ENCODE measurements at places on chromosomes 2 and 18.

- no peak for DNase-seq
Observed at GRCh38 chr2:238159071-238159539, 335 bp downstream of the ERFE start.

DNA sequence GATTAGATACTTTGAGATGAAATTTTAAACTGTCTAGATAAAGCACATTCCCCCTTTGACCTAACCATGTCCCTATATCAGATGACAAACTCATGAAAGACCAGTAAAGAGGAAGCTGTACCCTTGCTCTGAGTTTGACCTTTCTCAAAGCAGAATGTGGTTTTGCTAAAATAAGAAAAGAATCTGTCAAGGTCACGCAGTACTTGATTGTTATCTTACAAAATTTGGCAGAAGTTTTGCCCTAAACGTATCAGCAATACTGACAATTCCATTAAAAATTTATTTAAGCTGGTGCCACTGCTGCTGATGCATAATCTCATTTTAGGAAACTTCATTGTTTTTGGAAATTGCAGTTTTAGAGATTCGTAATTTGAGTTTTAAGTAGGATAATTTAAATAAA is 31.2 kb upstream of the GALM start:
- no peak for DNase-seq

GRCh38 chr2:173831312-173832229 is 133.6 kb downstream of the SP3 start:
- DNase-seq, result no peak

DNA sequence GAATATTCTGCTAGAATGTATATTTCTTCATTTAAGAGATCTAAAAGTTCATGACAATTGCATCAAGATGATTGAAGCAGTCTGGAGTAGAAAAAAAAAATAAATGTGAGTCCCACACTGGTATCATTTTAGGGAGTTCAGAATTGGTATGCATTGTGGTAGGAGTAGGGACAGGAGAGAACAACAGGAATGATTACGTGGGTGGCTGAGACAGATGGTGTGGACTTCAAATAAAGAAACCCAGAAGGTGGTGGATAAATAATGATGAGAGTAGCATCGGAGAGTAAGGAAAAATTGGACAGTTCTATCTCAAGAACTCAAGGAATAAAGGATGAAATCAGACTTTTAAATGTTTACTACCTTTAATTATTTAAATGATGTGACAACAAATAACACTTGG is 289.6 kb downstream of the GALNT13 start:
- no peak for DNase-seq

- DNase-seq, result no peak
Observed at GRCh38 chr2:65802298-65802942, 370.0 kb upstream of the SPRED2 start.

DNA sequence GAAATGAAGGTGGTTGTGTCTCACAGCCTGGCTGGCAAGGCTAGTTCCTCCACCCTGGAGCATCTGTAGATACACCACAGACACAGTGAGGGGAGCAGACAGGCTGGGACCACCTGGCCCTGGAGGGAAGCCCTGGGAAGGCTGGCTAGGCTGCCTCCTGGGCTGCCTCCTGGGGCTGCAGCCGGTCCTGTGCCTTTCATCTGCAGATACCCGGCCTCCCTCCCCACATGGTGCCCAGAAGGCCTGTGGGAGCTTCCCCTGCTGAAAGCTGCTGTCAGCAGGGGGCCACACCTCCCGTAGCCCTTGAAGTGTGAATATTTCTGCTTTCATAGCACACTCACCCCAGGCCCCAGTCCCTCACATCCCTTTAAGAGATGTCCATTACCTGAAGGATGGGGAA is 37.6 kb downstream of the SDC1 start:
- DNase-seq, result no peak

DNA sequence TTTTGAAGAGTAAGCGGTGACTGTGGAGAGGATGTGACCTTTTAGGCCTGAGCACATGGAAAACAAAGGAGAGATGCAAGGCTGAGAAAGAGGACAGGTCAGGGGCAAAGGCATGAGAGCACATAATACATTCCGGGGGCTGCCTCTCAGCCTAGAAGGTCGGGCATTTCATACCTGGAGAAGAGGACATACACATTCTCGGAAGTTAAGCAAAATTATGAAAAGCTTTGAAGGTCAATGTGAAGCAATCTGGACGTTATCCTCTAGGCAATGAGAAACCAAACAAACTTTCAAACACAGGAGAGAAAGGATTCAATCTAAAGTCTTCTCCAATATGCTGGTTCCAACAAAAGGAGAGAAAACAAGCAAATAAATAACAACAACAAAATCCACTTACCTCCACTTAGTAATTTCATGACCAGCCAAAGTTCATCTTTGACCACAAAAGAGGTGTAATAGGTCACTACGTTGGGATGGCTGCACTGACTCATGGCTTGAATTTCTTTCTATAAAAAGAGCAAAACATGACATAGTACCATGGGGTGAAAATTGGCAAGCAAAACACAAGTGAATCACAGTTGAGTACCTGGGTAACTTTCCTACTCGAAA is 80.4 kb downstream of the STK39 start:
- DNase-seq, result no peak

- DNase-seq, result no peak
Observed at GRCh38 chr2:145484448-145485097, 964.7 kb upstream of the ZEB2 start.

DNA sequence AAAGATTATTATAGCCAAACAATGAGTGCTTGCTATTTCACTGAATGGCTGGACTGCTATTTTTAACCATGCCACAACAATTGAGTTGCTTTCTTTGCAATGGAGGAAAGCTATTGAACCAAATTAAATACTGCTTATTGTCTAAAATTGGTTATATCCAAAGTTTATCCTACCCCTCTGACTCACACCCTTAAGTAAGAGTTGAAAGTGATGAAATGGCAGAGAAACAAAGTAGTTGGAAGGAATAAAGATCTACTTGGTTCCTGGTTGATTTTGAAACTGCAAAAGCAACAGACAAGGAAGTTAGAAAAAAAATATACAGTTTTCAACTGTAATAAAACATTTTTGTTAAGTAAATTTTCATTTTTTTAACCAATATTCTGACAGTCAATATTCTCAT is 47.5 kb downstream of the EML4 start:
- DNase-seq, result no peak

- no peak for DNase-seq
Observed at GRCh38 chr2:12731701-12732280, 15.1 kb downstream of the TRIB2 start.

DNA sequence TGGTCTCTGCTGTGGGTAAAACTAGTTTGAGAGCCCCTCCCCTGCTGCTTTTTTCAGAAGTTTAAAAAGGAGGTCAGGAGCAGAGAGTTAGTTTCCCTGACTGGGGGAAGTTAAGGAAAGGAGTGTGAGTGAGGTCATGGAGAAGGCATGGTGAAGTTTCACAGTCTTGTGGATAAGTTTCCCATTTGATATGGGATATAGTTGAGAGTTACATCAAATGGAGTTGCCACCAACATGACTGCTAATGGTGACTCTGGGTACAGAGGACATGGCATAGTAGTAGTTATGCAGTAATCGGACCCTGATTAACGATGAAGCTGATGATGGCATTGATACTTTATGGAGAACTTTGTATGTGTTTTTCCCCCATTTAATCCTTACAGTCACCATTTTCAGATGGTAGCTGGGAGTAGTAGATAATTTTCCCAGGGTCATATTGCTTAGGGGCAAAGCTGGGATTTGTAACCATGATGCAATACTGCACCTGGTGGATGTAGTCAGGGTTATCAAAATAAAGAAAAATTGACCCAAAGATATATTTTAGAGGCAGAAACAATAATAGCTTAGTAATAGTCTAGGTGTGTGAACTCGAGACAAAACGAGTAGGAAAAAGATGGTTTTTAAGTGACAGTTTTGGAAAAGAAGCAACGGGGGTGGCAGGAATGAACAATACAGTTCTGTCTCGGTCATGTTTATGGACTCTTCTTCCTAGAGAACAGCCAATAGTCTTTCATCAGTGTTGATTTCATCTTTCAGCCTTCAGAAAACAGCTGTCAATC is 74.6 kb downstream of the FMNL2 start:
- no peak for DNase-seq

DNA sequence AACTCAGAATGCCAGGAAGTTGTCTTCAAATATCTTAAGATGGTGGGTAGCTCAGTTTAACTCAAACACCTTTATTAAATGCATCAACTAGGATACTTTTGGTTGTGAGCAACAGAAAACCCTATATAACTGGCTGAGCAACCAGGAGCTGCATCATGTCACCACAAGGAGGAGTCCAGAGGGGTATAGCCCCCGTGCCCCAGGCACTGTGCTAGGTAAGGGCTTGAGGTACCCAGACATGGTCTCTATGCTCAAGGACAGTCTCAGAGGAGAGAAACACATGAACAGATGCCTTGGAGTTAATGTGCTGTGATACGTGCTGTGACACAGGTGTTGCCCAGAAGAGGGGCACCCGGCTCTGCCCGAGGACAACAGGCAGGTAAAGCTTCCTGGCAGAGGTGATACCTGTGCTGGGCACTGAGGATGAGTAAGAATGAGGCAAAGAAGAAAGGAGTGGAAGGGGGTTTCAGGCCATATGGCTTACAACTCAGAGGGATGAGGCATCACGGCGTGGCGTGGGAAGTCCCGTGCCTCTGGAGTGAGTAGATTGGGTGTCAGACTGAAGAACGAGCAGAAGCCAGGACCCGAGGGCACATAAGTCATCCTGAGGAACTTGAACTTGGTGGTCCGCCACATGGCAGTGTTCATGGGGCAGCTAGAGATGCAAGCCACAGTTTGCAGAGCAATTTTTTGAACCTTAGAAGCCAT is 32.0 kb upstream of the CAB39 start:
- DNase-seq, result peak; percentile 69

GRCh38 chr2:127796389-127796788 is 14.6 kb downstream of the WDR33 start:
- no peak for DNase-seq

All from T1000 (cell line).